Left kidney (tissue), 8 donors: ENCODE measurements at places on chromosomes 13 and 19. TPM values are rescaled to one million over a fixed set of nuclear protein-coding genes. Genes with fewer than 3 reads are reported as not detected.

EHD2 gene
- 27.4 TPM for polyA plus RNA-seq

CTXN1 gene
- 12.6 TPM for polyA plus RNA-seq

SYDE1 gene
- 14.4 TPM for polyA plus RNA-seq

PCSK4 gene
- polyA plus RNA-seq, result 5.0 TPM

MCF2L gene
- 29.2 TPM for polyA plus RNA-seq

POGLUT2 gene
- 48.2 TPM for polyA plus RNA-seq

VSIG10L gene
- polyA plus RNA-seq, result 4.6 TPM

PLEKHA4 gene
- 23.1 TPM for polyA plus RNA-seq

TMEM255B gene
- 5.4 TPM for polyA plus RNA-seq

GRCh38 chr19:31232180-31232579 is 117.1 kb downstream of the TSHZ3 start:
- no peak for DNase-seq

DNA sequence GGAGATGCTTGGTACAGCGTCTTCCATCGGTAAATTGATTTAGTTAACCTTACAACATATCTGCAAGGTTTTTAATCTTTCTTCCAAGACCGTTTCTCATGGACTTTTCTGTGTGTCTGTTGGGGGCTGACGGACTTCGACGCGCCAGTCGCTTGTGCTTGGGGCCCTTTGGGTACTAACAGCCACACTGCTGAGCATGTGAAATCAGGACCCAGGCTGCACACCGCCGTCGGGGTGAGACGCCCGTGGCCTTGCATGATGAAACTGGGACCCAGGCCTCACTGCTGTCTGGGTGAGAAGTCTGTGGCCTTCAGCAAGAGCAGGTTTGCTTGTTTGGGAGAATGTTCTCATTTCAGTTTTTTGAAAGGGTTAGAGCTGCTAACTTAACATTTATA is 9.8 kb downstream of the ATP4B start:
- DNase-seq, result no peak

DNA sequence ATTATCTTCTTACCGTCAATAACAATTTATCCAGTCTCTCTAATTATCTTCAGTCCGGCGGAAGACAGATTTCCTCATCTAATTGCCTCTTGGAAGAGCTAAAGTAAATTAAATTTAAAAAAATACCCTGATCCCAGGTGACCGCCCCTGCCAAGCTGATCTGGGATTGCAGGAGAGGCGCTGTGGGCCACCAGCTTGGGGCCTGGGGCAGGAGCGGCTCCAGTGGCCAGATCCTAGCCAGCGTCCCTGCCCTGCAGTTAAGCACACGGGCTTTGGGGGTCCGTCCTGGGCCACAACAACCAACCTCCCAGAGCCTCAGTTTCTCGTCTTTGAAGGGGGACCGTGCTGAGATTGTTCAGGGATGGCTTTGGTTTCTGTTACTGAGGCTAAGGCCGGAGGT is 12.4 kb upstream of the TMEM255B start:
- no peak for DNase-seq

- no peak for DNase-seq
These were observed 85.8 kb upstream of the SPATA13 start for GRCh38 chr13:24074678-24075077.

- no peak for DNase-seq
These were observed 1288.9 kb upstream of the SLC10A2 start for GRCh38 chr13:104355041-104355670.

- no peak for DNase-seq
These were observed 213.3 kb downstream of the KCNRG start for GRCh38 chr13:50228527-50228926.

- no peak for DNase-seq
These were observed 67.6 kb downstream of the UFM1 start for GRCh38 chr13:38417241-38417640.

GRCh38 chr19:50252111-50252886 is 48.9 kb downstream of the MYH14 start:
- DNase-seq, result no peak

DNA sequence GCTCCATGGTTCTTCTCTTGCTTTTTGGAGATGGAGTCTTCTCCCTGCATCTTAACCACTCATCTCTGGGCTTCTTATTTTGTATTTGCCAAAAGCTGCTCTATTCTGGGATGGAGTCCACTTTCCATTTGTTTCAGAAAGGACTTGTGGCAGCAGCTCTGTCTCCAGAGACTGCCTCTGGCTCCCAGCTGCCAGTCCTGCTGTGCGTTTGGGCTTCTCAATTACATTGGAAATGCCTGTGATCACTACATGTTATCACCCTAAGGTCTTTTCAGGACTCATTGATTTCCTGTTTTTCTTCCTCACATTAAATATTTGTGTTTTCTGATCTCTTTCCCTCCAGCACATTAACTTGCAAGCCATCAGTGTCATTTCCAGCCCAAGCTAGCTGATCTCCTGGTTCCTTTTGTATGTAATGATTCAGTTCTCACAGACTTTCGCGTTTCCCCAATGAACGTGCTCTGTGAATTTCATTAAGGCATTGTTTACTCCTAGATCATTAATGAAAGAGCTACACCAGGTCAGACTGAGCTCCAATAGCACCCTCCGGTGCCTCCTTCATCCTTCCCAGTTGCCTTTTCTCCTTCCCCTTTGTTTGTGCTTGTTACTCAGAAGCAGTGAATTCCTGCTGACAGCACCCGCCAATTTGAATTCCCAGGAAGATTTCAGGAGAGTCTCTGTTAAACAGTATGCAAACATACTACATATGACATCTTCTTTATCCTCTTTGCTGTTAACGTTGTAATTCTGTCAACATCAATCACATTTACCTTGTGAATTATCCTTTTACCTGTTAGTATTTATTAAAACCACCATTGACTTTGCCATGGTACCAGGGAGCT is 3.0 kb downstream of the CBY2 start:
- DNase-seq, result no peak

DNA sequence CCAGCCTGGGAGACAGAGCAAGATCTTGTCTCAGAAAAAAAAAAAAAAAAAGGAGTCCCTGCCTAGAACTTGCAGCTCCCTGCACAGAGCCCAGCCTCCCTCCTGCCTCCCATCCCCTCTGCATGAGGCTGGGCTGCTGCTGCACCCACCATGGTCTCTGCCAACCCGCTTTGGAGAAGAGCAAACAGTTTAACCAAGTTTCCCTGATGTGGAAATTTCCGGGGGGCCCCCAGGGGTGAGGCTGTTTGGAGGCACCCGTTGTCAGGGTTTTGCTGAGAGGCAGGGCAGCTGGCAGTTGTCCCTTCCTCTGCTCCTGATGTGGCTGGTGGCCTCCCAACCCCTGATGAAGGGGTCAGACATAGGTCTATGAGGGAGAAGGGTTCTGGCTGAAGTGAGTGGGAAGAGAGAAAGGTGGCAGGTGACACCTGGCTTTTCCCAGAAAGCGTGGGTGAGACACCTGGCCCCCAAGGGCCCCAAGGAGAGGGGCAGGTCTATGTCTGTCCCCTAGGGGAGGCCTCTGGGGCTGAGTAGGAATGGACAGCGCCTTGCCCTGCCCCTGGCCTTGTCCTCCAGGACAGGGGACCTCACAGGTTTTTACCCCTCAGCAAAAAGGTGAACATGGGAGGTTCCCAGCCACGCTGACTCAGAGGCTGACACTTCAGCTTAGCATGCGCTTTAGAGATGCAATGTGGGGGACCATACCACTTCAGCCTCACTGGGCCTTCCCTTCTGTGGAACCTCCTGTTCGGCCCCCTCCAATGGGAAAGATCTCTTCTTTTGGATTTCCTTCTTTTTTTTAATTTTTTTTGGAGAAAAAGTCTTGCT is 5.5 kb downstream of the LRP3 start:
- DNase-seq, result no peak

- peak; percentile 21 for DNase-seq
These were observed 34.7 kb downstream of the PHF11 start for GRCh38 chr13:49530457-49530856.

DNA sequence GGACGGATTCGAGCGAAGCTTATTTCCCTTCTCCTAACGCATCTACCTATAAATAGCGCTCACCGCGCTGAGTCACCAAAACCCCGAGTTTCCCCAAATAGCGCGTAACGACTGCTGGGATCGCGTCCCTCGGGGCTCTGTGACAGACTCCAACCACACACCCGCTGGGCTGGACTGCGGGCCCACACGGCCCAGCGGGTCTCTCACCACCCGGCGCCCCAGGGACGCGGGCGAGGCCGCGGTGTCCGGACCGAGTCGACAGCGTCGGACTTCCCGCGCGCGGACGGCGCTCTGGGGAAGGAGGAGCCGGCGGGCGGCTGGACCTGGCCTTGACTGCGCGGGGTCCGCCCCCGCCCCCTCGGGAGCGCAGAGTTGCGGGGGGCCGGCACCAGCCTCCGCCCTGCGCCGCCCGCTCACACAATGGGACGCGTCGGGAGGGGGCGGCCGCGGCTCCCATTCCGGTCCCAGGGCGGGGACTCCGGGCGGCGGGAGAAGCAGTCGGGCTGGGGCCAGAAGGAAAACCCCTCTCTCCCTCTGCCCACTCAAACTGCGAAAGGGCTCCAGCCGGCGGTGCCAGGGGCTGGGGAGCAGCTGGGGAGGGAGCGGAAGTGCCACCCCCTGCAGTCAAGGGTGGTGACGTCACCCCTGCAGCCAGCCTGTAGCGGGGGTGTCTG is 108.8 kb downstream of the KCNRG start:
- no peak for DNase-seq

DNA sequence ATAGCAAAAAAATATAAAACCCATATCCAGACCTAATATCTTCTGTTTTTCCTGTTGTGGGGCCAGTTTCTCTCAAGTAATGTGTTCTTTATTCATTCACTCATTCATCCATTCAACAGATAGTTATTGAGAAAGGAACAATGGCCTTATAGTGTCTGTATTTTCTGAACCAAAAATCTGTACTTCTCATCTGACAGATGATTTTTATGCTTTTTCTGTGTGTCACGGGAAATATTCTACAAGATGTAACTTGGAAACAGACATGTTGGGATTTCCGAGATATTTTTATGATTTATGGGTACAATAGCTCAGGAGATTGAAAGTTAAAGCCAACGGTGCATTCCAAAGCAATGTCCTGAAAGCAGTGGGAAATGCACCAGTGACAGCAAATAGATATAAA is 5.7 kb downstream of the ACOD1 start:
- DNase-seq, result no peak
